ENCODE measurements at places on chromosomes 7 and 10. TPM values are rescaled to one million over a fixed set of nuclear protein-coding genes. Genes with fewer than 3 reads are reported as not detected.

GRCh38 chr7:66642186-66642585, 13.5 kb downstream of the KCTD7 start:
- no peak for DNase-seq

TMEM229A gene
- not detected for total RNA-seq

- no peak for DNase-seq
Observed at GRCh38 chr7:2619116-2619515, 12.7 kb upstream of the TTYH3 start.

TCTN3 gene
- 56.6 TPM for total RNA-seq

DNA sequence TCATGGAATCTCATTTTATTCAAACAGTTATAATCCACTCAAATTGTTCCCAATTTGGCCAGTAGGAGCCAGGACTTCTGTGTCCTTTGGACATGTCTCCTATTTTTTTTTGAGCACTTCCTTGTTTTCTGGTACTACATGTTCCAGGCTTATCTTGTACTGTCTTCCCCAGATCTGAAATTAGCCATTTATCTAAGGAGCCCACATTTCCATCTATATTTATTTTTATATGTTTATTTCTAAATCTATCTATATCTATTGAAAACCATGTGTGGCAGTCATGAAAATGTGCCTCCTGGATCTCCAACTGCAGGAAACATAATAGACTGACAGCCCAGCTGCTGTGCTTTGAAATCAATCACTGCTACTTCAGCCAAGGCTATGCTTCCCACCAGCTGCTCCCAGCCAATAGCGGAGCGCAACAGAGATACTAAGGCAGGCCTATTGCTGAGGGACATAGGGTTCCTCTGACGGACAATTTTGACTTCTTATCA, 147.1 kb downstream of the LRRC4 start:
- DNase-seq = no peak
